Left ventricle myocardium superior (tissue), 1 donor: ENCODE measurements at places on chromosomes 3 and 15. TPM values are rescaled to one million over a fixed set of nuclear protein-coding genes. Genes with fewer than 3 reads are reported as not detected.
A peak's percentile ranks its signal among the peaks of the same experiment; 100 is the strongest.

DNA sequence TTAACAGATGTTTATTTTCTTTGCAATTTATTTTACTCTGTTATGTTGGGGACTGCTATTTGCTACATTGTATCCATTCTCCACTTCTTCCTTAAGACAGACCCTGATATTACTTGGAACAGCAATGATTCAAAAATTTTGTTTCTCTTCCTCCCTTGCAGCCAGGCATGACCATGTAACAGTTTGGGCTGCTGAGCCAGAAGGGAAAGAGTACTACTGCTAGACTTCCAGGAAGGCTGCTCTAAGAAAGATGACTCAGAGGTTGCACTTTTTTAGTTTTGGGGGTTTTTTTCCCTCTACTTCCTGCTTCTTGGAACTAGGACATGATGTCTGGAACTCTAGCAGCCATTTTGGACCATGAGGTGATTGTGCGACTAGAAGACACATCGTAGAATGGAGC is 10.3 kb downstream of the PRR20G start:
- DNase-seq, result no peak

DNA sequence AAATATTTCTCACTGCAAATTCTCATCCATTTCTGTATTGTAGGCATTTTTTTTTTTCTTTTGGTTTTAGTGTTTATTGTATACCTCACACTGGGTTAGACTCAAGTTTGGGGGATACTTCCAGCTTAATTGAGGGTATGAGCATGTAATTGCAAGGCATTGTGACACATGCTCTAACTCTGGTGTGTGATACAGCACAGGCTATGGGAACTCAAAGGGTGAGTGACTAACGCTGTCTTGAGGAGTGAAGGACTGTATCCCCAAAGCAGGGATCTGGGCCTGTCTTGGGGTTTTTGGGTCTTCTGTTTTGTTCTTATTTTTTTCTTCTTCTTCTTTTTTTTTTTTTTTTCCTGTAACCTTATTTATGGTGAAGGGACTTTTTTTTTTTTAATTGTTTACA is 26.9 kb downstream of the MAP2K1 start:
- no peak for DNase-seq

DNA sequence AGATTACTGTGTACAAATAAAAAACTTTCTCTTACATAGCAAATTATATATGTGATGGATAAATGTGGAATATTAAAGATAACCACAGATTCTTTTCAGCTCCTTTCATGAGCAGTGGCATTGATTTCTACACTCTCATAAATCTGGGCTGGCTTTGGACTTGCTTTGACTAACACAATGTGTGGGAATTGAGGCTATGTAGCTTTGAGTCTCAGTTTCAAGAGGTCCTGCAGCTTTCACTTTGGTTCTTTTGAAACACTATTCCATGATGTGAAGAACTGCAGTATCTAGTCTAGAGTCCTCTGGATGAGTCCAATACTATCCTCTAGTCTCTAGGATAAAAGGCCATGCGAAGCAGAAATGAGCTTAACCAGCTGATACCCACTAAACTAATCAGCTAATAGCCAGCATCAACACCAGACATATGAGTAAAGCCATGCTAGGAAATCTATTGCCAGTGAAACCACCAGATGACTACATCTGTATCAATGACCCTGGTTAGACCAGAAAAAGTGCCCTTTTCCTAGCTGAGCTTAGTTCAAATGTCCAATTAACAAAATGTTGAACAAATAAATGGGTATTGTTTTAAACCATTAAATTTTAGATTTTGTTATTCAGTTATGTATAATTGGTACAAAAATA is 274.9 kb upstream of the ZPLD1 start:
- DNase-seq, result no peak

DNA sequence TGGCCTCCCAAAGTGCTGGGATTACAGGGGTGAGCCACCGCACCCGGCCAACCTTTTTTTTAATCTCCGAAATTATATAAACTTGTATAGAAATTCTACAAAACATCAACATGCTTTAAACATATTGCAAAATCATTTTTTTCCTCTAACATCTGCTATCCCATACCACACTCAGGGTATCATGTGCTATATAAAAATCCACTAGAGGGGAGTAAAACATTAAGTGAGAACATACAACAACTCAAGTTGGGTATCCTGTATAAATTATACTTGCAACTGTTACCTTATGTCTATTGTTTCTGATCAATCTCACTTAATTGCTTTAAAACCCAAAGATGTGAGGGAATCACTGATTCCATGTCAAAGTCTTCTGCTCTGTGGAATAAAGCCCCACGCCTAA is 71.9 kb upstream of the FBN1 start:
- no peak for DNase-seq

The TLR9 gene
- 0.17 TPM for total RNA-seq

The SPSB4 gene
- 5.3 TPM for total RNA-seq

- no peak for DNase-seq
Observed at GRCh38 chr3:191030929-191031328, 168.1 kb upstream of the OSTN start.

DNA sequence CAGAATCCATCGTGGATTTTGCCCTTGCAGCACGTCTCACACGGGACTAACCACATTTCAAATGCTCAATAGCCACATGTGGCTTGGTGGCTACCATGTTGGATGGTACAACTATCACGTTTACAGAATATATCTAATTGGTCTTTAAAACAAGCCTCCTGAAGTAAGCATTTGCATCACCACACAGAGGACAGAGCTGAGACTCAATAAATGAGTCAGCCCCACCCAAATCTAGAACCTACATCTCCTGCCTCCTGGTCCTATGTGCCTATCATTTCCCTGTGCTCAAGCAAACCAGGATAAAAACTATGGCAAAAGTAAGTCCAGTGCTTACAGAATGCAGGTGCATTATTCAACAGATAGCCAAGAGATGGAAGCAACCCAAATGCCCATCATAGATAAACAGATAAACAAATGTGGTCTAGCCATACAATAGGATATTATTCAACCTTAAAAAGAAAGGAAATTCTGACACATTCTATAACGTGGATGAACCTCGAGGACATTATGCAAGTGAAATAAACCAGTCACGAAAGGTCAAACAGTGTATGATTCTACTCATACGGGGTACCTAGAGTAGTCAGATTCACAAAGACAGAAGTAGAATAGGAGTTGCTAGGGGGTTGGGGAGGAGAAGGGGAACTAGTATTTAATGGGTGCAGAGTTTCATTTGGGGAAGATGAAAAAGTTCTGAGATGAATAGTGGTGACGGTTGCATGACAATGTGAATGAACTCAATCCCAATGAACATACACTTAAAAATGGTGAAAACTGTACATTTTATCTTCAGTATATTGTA is 43.9 kb downstream of the SRGAP3 start:
- no peak for DNase-seq

- peak; percentile 67 for DNase-seq
Observed at GRCh38 chr15:89101302-89102193, 13.3 kb downstream of the ABHD2 start.

The PPP2R3A gene
- total RNA-seq, result 105 TPM

DNA sequence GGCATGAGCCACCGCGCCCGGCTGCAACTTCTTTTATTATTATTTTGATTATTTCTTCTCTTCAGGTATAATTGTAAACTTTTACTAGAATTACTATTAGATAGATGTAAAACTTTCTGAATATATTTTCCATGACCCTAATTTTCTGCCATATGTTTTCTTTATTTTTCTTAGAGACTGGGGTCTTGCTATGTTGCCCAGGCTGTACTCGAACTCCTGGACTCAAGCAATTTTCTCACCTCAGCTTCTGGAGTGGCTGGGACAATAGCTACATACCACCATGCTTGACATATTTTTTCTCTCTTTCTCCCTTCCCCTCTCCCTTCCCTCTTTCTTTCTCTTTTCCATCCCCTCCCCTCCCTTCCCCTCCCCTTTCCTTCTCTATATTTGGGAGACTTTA is 29.6 kb upstream of the CHST2 start:
- no peak for DNase-seq

The THSD4 gene
- 80.7 TPM for total RNA-seq

GRCh38 chr3:102081572-102082289 is 232.4 kb downstream of the NFKBIZ start:
- no peak for DNase-seq
